ENCODE measurements at places on chromosomes 2 and 18.
A peak's percentile ranks its signal among the peaks of the same experiment; 100 is the strongest.

DNA sequence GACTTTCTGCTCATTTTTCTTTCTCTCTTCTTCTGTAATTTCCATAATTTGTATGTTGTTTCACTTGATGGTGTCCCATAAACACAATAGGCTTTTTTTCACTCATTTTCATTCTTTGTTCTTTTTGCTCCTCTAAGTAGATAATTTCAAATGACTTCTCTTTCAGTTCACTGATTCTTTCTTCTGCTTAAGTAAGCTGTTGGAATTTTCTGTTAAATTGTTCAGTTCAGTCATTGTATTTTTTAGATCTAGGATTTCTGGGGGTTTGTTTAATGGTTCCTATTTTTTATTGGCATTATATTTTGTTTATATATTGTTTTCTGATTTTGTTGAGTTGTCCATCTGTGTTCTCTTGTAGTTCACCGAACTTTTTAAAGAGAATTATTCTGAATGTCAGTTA lies 19.5 kb downstream of the SP140L start:
- no peak for DNase-seq

DNA sequence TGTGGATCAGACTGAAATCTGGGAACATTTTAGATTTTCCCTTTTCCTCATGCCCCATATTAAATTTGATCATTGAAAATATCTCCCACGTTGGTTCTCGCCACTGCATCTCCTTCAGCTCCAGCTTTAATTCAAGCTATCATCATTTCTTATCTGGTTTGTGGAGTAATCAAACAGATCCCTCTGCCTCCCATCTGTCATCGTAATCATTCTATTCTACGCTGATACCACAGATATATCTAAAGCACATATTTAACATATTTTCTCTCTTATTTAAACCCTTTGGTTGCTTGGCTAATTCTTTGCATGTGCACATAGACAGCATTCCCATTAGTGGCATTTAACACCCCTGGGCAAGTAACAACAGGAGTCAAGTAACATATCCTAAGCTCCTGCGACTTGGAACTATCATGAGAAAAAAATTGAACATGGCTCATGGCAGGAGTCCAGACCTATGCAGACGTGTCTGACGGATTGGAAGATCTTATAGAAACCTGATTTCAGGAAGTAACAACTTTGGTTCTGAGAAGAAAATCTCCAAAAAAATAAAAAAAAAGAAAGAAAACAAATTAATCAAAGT lies 158.8 kb upstream of the KYNU start:
- DNase-seq, result no peak

DNA sequence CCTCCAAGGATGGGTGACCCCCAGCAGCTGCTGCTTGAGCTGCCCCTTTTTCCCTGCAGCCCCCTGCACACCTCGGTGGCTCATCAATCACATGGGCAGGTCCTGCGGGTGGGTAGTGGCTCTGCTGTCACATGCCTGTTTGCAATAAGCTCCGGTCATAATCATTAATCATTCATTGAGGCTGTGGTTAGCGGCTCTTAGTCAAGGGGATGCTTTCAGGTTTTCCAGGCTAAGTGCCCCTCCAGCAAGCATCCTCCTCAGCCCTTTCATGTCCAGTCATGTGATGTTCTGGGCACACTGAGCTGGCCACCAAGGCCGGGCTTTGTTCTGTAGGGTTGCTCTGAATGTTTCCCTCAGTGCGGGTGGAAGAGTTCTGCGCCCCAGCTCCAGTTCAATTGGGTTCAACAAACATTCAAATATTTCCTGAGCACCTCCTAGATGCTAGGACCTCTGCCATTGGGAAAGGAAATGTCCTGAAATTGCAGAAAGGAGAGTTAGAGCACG lies 96.4 kb upstream of the LDAH start:
- no peak for DNase-seq

- no peak for DNase-seq
Measured at GRCh38 chr18:23689616-23690504, 607 bp downstream of the LAMA3 start.

GRCh38 chr2:15169326-15170069 lies 391.6 kb downstream of the NBAS start:
- DNase-seq, result no peak

- no peak for DNase-seq
Measured at GRCh38 chr2:35857498-35857897, 498.1 kb upstream of the CRIM1 start.

- DNase-seq, result no peak
Measured at GRCh38 chr2:36911012-36911411, 55.3 kb downstream of the STRN start.

DNA sequence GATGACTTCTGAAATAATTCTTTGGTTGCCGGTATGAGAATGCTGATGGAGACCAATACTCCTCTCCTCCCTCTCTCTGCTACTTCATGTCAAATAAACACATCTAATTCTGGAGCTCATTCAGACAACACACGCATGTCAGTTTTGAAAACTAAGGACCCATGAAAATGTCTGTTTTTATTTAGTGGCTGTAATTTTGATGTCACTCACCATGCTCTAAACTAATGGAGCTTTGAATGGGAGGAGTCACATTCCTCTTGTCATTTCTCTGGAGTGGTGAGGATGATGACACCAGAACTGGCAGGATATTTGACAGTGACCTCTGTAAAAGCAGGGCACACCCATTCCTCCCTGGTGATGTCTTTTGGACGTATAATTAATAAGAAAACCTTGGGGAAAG lies 163.0 kb downstream of the PHLPP1 start:
- DNase-seq, result no peak

GRCh38 chr2:240431661-240432424 lies 3.6 kb upstream of the GPC1 start:
- no peak for DNase-seq

GRCh38 chr18:9516437-9517064 lies 41.2 kb downstream of the RALBP1 start:
- DNase-seq, result peak; percentile 20

DNA sequence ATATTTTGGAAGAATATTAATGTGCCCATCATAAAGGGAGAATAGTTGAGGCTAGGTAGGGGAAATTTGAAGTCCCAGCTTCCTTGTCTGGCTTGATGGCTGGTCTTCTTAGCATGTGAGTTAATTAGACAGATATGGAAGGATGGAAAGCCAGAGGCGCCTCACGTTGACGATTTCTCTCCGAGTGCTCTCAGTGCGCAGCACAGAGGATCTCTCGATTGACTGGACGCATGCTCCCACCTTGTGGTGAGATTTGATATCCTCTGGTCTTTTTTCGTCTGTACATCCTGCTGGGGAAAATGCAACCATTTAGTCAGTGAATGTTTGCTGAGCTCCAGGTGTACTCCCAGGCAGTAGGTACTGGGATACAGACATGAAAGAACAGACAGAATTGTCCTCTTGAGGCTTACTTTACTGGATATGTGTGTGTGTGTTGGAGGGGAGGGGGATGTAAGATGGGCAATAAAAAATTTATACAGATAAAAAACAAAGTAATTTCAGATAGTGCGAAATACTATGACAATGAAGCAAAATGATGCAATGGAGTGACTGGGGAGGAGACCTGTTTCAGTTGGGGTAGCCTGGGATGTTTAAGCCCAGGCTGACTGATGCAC lies 66.9 kb upstream of the ZNG1B start:
- no peak for DNase-seq

GRCh38 chr2:145710303-145710702 lies 1190.4 kb upstream of the ZEB2 start:
- no peak for DNase-seq

All from NCI-H526 treated with DMSO at 0.1 percent for 48 hours (cell line).